GM04504 (cell line): ENCODE measurements at places on chromosomes 2 and 18.

GRCh38 chr2:170255971-170256370, 78.0 kb downstream of the MYO3B start:
- DNase-seq = peak; percentile 5

GRCh38 chr2:219707496-219708285, 80.3 kb downstream of the SLC4A3 start:
- DNase-seq = no peak

DNA sequence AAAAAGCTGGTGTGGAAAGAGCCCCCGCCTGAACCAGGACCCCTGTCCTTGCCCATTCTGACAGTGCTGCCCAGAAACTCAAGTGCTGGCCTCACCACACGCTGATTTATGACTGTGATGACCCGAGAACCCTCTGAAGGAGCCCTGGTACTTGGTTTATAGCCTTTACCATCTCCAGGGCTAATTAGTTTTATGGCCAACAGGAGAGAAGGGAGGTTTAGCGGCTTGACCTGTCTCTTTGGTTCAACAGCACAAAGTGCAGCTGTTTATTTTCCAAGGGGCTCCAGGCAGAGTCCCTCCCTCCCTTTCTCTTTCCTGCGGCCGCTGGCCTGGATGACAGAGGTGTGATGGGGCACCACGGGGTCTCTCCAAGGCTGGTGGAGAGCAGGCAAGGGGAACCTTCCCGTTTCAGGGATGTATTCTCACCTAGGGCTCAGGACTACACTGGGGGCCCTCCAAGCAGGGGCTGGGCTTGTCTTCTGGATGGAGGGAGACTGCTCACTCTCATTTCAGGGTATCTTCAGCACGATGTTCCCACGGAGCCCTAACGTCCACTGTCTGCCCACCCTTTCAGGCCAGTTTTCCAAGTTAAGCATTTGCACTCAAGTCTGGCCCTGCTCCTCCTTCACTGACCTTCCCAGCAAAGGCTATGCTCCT, 174.2 kb upstream of the GLI2 start:
- DNase-seq = no peak

GRCh38 chr2:215460682-215461382, 25.0 kb upstream of the FN1 start:
- DNase-seq = peak; percentile 72

DNA sequence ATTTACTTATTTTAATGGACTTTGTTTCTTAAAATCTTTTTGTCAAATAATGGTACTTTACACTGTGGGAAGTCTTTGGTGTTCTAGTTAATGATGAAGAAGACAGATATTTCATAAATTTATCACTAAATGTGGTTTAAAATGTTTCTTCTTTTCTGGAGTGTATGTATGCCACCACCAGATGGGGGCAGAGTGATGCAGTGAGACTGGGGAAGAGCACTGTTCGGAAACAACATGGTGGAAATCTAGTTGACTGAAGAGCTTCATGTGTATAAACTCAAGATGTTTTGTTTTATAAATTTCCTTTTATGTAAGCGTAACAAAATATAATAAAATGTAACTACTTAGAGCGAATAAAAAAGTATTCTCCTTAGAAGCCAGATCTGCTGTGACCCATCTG, 195.1 kb downstream of the KCNE4 start:
- no peak for DNase-seq

DNA sequence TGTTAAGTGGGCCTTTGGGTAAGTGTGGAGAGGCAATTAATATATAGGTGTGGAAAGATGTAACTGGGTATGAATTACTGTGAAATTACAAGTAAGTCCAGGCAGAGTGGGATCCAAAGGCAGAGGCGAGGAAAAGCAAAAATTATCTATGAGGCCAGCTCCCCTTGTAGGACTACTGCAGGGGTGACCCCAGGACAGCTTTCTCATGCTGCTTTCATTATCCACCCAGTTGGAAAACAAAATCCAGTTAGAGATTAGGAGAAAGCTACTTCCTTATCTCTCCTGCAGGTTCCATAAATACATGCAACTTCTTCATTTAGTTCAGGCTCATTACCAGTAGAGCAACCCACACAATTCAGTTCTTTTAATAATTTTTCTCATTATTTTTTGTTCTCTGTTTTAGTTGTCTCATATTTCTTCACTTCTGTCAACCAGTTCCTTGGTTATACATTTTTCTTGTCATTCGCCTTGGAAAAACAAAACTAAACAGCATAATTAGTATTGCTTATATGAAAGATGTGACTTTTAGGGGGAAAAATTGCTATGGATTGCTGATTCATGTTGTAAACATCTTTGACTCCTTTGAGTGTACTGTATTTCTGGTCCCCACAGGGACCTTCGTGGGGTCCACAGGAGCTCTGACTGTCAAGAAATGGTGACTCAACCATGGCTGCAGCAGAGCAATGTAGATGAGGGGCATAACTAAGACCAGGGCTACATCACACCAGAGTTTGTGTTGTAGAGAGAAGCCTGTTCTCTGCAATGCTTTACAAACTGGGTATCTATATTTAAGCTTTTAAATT, 110.4 kb upstream of the PARD3B start:
- DNase-seq = no peak

DNA sequence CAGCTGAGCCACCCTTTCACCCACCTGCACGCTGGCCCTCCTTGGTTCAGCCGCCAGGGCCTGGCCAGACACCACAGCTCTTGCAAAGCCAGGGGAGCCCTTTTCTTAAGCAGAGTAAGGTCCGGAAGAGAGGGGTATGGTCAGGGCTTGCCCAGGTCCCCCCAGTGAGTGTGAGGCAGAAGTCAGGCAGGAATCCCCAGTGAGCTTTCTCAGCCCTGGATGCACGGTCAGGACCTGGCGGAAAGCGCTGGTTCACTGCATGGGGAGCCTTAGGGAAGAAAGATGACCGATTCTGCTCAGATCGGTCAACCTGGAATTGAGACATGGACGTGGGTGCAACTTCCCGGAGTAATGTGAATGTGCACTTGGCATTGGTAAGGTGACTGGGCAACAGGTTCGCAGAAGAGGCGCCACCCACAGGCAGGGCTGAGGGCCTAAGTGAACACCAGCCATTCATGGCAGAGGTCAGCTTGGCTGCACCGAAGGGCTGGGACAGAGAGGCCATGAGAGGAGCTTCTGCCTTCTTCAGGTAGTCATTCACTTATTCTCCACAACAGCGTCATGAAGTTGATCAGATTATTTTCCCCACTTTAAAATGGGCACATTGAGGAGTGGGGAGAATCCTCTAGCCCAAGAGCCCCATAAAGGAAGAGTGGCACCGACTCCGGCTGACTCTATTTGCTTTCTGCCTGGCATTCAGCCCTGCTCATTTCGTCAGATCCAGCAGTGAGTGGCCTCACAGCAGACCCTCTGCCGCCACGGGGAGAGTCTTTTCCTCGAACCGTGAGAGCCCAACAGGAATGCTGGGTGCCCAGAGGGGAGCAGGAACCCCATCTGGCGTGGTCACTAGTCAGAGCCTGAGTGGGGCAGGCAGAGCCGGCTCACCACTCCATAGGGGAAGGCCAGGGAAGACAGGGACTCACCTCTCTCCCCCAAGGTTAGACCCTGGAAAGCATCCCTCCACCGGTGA, 35.8 kb downstream of the SCTR start:
- no peak for DNase-seq

- DNase-seq = no peak
Measured at GRCh38 chr2:143684551-143685320, 555.5 kb downstream of the ARHGAP15 start.

- DNase-seq = no peak
Measured at GRCh38 chr18:48104705-48105104, 174.2 kb upstream of the SMAD2 start.

GRCh38 chr18:63819786-63820185, 44.6 kb downstream of the SERPINB7 start:
- DNase-seq = peak; percentile 76

GRCh38 chr2:214679736-214680135, 129.7 kb downstream of the BARD1 start:
- DNase-seq = no peak

DNA sequence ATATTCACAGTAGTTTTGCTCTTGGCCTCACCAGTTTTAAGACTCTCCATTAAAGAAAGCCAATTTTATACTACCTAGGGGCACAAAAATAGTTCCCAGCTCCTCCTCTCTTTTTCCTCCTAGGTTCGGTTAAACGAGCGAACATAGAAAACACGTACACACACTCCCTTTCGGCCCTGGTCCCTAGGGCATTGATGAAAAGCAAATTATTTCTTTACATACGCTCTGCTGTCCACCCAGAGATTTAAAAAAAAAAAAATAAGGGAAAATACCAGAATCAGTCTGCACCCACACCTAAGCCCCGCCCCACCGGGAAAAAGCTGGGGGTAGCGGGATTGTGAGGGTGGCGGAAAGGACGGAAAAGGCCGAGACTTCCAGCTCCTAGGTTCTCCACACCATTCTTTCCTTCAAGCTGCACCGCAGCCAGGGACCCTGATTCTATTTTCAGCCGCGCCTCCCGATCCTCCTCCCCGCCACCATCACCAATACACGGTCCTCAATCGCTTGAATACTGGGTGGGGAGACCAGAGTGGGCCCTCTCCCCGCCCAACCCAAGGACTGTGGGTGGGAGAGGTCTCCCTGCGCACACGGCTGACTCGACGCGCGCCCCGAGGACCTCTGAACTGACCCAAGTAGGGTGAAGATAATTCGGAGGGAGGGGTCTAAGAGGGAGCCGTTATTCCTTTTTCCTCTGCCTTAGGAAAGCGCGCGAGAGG, 769 bp downstream of the ATF2 start:
- no peak for DNase-seq

- peak; percentile 92 for DNase-seq
Measured at GRCh38 chr18:37299471-37300304, 265.9 kb downstream of the CELF4 start.

DNA sequence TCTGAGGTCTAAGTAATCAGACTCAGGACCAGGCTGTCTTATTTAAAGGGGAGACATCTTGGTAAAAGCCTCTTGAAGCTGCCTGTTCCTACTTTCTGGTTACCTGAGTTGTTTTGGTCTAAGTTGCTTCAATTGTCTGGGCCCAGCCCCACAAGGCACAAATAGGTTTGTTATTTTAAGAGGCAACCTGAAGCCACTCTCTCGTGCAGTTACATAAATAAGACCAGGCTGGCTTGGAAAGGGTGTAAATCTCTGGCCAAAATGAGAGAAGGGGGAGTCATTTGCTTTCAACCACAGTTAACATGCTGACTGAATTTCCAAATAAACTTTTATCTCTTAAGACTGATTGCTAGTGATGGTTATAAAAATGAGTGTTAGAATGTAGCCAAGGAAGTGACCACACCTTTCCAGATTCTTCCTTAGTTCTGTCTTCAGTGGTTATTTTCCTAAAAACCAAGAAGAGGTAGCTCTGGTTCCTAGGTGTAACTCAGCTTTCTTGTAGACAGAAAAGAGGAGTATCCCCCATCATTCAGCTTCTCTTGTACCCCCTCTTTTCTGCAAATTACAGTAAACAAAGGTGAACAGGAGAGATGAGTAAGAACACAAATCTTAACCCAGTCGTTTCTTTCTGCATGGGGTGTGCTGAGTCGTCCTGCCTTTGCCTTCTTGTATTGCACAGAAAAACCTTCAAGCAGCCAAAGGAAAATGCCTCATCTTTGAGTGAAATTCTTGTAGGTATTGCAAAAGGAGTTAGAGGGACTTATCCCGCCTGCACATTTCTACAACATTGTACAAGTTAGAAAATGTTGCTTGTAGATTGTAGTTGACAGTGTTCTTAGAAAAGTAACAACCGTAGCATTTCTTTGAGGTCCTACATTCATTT, 161.5 kb upstream of the NT5C1B start:
- DNase-seq = no peak
